T-helper 17 cell (primary cell): ENCODE measurements at places on chromosomes 6 and 20.

DNA sequence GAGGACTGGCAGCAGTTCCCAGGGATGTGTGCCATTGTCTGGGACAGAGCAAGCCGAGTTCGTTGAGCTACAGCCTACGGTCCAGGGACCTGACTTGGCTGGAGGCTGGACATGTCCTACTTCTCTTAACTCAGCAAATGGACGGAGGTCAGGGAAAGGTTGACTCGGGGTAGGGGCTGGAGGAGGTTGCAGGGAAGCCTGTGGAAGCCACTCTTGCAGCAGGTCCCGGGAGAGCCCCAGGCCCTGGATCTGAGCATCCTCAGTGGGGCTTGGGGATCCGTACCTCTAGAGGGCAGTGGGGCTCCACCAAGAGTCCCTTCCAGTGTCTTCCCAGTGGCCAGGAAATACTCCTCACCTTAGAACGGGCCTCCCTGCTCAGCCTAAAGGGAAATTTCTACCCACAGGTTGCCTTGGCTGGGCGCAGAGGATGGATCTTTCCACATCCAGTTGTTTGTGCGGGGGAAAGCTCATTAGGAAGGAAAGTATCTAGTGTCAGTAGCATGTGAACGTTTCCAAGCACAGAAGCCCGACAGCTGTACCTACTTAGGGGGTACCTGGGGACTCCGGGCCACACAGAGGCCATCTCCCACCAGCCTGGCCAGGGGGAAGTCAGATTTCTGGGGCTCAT lies 170.2 kb downstream of the NFATC2 start:
- DNase-seq = peak; percentile 28

GRCh38 chr6:154170106-154170505 lies 131.1 kb downstream of the OPRM1 start:
- no peak for DNase-seq

- no peak for DNase-seq
Measured at GRCh38 chr6:147715035-147715434, 206.5 kb downstream of the SAMD5 start.

DNA sequence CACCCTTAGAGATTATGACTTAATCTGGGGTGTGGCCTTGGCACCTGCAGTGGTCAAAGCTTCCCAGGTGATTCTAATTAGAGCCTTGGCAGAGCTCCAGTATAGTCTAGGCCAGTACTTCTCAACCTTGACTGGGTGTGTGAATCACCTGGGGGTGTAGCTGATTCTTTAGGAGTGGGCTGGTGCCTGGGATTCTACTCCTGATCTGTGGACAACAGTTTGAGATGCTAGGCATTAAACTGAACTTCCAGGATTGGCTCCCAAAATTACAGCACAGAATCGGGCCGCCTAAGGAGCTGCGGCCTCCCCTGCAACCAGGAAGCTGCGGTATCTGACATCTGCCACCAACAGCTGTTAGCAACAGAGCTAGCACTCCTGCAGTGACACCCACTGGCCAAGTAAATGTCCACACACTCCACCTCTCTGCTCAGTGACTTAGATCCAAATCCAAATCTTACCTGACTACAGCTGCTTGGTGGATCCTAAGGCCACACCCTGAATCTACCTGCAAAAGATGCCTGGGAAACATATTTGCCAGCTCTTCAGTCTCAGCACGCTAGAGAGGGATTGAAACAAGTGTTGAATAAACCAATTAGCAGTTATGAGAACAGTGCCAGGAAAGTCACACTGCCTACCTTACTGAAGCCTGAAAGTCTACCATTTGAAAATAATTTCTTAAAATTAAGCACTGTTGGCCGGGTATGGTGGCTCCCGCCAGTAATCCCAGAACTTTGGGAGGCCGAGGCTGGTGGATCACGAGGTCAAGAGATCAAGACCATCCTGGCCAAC lies 126.7 kb downstream of the UNC5CL start:
- no peak for DNase-seq

GRCh38 chr20:46178891-46179290 lies 60.8 kb downstream of the CD40 start:
- no peak for DNase-seq

- no peak for DNase-seq
Measured at GRCh38 chr20:48706116-48706656, 121.6 kb downstream of the PREX1 start.

DNA sequence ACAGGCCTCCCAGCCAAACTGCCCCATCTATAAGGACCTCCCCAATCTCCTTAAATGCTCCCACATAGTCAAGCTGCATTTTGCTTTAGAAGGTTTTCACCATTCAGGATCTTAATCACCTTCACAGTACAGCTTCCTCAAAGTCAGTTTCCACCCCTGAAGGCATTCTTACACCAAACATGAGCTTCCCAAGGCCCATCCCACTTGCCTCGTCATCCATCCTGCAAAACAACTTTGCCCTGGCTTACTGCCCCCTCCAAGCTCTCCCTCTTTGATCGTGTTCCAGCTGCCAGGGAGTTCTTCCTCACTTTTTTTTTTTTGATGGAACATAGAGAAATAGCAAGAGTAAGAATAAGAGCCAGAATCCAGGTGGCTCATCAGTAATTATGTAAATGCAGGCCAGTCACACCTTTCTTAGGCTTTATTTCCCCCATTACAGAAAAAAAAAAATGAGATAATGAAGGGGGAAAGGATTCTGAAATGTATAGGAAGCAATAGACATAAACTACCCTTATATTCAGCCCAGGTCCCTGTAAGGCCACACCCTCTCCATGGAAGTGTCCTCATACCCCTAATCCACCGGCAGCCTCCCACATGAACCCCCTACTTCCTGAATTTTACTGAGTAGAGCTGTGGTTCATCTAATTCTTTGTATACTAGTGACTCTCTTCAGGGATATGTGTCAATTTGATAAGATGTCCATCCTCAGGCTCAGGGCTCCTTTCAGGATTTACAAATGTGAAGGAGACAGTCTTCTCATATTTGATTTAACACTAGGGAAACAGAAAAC lies 12.7 kb downstream of the TRIM27 start:
- DNase-seq = no peak

DNA sequence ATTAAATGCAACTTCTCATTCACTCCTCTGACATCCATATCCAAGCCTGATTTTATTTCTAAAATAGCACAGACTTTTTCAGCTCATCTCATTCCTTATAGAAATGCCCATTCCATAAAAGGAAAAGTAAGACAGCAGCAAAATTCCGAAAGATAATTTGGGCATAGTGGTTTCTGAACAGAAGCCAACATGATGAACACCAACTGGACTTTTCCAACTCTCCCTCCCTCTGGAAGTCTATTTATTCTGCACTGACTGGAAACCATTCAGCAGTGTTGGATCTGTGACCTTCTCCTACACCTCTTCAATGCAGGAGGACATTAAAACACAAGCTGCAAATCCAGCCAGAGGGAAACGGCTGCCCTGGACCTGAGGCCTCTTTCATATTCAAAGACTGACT lies 306.2 kb upstream of the NT5E start:
- no peak for DNase-seq

DNA sequence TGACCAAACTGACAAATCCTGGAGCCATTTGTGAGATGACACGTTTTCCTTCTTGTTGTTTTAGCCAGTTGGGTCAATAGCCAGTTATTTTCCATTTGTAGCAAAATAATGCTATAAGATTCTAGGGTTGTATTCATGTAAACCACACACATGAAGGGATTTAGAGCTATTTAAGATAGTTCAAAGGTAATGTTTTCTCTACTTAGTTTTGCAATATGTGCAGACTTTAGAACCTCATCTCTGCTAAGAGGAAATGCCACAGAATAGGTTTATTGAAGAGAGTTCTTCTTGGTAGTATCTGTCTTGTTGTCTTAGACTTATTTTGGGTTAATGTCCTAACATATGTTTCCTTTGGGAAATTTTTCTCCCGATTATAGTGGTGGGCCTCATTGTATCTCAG lies 213.5 kb upstream of the RIMS1 start:
- DNase-seq = no peak

- DNase-seq = no peak
Measured at GRCh38 chr20:57543754-57544153, 17.2 kb upstream of the PCK1 start.

GRCh38 chr6:119533603-119534279 lies 184.2 kb upstream of the MAN1A1 start:
- DNase-seq = no peak

DNA sequence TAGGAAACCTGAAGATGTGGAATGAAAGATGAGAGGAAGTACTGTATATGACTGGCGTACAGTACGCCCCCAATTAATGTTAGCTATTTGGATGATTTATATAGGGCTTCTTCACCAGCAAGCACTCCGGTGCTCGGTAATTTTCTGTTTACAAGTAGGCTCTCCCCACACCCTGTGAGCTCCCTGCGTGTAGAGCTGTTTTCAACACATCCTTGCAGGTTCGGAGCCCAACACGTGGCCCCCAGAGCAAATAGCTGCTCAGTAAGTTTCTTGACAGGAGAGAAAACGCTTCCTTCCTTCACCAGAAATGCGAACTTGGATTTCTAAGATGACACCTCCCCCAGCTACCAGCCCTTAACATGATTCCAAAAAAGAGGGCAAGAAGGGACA lies 1.2 kb upstream of the RAB22A start:
- no peak for DNase-seq

- DNase-seq = no peak
Measured at GRCh38 chr20:48805716-48806115, 22.1 kb downstream of the PREX1 start.

DNA sequence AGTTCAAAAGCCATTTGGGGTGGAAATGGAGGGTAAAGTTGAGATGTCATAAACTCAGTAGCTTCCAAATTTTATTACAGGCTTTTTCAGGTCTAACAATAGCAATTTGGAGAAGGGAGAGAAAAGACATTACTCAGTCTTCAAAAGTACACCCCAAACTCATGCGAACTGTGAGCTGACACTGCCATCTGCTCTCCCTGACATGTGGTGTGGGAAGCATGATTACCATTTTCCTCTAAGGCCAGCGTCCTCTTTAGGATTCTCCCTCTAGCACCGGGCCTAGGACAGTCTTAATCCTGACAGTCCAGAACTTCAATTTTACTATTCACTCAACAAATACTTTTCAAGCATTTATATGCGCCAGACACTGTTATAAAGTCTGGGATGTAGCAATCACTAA lies 536.0 kb upstream of the JARID2 start:
- DNase-seq = no peak

GRCh38 chr6:66328200-66328599 lies 621.2 kb upstream of the EYS start:
- DNase-seq = no peak

DNA sequence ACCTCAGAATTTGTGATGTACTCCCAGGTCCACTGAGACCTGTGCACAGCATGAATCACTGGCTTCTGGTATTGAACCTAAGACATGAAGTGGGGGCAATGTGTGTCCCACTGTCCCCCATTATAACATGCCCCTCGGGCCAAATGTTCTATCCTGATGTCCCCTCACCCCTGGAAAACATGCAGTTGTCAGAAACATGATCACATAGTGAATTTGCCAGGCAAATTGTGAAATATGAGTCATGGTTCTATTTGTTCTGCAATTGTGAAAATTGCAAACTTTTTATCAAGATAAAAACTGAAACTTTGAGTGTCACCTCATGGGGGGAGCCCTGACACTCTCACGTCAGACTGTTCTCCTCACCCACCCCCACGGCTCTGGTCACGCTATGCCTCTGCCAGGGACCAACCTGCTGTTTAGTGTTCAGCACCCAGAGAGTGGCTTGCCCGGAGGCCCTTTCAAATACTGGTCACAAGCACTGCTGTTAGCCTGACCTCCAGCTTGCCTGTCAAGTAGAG lies 305.3 kb downstream of the CLIC5 start:
- no peak for DNase-seq

- DNase-seq = no peak
Measured at GRCh38 chr6:170098428-170099170, 192.3 kb downstream of the DLL1 start.

GRCh38 chr6:82204020-82204419 lies 43.5 kb downstream of the IBTK start:
- DNase-seq = no peak

DNA sequence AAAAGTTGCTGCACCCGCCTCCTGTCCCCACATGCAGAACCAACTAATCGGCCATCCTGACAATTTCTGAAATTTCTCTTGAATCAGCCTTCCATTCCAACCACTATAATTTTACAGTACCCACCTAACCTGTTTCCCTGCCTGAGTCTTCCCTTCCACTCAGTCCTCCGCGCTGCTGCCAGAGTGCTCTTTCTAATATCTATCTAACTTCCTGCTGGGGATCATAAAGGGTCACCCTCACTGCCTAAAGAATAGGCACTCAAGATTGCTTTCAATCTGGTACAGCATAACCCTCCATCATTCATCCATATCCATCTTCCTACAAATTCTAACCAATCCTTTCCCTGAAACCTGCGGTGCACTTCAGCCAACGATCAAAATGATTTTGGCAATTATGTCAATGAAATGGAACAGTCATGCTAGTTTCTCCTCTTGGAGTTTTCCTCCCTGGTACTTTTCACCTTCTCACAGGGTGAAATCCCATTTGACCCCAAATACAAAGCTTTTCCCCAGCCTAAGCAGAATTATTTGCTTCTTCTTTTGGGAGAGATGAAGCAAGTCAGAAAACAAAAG lies 117.5 kb upstream of the BEND6 start:
- no peak for DNase-seq

DNA sequence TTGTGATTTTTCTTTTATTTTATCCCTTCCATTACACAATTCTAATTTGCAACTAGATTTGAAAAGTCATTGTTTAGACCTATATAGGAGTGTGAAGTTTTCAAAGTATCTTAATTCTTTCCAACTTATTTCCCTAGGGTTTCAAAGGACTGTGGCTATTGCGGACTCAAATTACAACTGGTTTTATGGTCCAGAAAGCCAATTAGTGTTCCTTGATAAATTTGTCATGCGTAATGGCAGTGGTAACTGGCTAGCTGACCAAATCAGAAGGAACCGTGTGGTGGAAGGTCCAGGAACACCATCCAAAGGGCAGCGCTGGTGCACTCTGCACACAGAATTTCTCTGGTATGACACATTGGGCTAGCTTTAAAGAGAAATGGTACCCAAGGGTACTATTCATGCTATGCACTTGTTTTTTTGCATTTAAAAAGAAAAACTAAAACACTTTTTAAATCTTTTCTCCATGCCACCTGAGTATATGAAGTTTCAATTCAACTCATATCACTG lies 27.9 kb upstream of the CALHM6 start:
- no peak for DNase-seq

DNA sequence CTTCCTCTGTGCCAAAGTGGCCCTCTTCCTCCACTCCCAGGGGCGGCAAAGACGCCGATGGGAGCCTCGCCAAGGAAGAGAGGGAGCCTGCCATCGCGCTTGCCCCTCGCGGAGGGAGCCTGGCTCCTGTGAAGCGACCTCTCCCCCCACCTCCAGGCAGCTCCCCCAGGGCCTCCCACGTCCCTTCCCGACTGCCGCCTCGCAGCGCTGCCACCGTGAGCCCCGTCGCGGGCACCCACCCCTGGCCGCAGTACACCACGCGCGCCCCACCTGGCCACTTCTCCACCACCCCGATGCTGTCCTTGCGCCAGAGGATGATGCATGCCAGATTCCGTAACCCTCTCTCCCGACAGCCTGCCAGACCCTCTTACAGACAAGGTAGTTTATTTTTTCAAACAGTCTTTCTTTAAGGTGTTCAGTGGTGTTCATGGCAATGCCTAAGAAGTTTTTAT lies 64.9 kb downstream of the FNDC1 start:
- DNase-seq = no peak
